ENCODE measurements at places on chromosomes 16 and 17.

- no peak for DNase-seq
Measured at GRCh38 chr16:49019081-49019633, 262.5 kb downstream of the CBLN1 start.

GRCh38 chr17:78421534-78422266, 43.3 kb downstream of the PGS1 start:
- DNase-seq, result peak; percentile 79

GRCh38 chr16:13939821-13940220, 19.9 kb downstream of the ERCC4 start:
- DNase-seq, result no peak

DNA sequence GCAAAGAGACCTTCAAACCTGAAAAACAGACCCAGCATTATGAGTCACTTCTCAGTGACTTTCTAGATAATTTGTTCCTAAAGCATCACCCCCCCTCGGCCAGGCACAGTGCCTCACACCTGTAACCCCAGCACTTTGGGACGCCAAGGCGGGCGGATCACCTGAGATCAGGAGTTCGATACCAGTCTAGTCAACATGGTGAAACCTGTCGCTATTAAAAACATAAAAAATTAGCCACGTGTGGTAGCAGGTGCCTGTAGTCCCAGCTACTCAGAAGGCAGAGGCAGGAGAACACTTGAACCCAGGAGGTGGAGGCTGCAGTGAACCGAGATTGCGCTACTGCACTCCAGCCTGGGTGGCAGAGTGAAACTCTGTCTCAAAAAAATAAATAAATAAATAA, 24.3 kb upstream of the RNPS1 start:
- no peak for DNase-seq

GRCh38 chr16:83973581-83974385, 5.7 kb downstream of the NECAB2 start:
- peak; percentile 43 for DNase-seq

DNA sequence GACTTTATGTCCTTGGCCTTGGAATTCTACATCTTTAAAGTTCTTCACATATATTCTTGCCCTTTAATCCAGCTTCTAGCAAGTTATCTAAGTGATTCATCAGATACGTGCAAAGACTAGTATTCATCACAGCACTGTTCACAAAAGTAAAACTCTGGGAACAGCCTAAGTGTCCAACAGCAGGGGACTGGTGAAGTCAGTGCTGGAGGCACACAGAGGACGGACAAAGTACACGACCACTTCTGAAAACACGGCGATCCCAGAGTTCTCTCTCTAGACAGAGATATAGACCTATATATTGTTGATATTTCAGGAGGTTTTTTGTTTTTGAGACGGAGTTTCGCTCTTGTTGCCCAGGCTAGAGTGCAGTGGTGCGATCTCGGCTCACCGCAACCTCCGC, 12.8 kb downstream of the CTRB1 start:
- no peak for DNase-seq

DNA sequence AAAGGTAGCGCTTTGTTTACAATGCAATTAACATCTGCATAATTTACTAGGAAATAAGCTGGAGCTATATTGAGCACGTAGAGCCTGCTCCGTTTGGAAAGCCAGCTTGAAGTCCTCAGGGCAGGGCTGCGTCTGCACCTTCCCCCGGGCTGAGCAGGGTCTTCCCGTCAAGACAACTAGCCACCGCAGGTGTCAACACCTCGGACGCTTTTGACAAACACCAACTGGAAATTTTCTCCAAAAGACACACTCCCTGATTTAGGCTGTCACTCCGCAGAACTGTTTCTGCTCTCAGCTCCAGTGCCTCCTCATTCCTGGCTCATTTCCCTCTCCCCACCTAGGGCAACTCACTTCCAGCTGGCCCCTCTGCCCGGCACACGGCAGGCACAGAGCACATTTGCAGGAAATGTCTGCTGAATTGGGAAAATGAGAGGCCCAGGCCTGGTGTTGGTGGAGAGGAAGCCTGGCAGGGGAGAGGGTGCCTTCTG, 170.3 kb downstream of the MAF start:
- DNase-seq, result no peak

DNA sequence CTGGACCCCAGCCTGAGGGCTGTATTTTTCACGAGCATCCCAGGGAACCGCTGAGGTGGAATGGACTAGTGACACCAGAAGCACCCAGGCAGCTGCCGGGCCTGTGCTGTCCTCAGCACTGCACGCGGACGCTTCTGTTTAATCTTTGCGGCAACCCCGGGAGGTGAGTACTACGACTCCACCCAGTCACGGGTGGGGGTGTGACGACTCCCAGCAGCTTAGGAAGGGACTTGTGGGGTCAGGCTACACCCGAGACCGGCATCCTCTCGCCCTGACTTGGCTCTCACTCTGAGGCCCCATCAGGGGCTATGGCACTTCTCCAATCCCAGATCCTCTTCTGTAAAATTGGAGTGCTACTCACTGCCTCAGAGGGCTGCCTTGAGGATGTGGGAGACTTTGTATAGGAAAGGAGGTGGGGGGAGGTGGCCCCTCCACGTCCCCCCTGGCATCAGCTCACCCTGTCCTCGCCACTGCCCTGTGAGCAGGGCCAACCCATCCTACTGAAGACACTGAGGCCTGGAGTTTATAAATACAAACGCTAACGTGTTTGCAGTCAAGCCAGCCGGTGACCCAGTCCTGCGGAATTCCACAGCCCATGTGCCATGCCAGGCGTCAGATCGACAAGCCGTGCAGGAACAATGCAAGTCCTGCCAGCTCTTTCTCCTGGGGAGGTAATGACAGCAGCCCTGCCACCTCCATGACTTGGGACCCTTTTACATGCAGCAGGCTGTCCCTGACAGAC, 44.4 kb downstream of the PPL start:
- no peak for DNase-seq

DNA sequence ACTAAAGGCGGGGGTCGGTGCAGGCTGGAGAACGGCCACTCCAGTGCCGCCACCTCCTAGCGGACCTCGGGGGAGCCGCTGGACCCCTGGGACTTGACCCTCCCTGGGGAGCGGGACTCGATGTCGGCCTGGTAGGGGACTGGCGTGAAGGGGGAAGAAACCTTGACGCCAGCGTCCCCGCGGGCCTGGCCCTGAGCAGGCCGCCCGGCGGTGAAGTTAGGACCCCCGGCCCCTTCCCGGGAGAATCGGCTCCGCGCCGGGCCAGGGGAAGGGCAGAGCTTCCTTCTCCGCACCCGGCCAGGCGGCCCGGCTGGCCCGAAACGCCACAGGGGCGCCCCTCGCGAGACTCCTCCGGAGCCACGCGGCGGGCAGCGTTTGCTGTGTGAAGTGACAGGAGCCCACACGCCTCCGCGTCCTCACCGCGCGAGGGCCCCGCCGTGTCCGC, 389 bp downstream of the DUS1L start:
- no peak for DNase-seq

- no peak for DNase-seq
Measured at GRCh38 chr17:11251561-11252107, 10.6 kb downstream of the SHISA6 start.

DNA sequence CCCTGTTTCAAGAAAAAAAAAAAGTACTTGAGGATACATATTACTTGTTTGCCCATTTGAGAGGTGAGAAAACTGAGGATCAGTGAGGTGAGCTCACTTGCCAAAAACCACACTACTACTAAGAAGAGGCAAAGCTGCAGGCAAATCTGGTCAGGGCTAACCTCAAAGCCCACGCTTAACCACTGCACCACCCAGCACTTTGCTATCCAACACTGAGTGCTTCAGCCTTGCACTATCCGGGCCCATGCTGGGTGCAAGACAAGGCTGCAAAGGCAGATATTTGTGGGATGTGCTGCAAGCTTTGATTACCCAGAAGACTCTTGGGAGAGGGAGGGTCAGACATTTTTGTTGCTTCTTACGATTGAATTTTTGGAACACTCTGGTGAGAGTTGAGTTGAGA, 23.6 kb upstream of the NLRP1 start:
- no peak for DNase-seq

DNA sequence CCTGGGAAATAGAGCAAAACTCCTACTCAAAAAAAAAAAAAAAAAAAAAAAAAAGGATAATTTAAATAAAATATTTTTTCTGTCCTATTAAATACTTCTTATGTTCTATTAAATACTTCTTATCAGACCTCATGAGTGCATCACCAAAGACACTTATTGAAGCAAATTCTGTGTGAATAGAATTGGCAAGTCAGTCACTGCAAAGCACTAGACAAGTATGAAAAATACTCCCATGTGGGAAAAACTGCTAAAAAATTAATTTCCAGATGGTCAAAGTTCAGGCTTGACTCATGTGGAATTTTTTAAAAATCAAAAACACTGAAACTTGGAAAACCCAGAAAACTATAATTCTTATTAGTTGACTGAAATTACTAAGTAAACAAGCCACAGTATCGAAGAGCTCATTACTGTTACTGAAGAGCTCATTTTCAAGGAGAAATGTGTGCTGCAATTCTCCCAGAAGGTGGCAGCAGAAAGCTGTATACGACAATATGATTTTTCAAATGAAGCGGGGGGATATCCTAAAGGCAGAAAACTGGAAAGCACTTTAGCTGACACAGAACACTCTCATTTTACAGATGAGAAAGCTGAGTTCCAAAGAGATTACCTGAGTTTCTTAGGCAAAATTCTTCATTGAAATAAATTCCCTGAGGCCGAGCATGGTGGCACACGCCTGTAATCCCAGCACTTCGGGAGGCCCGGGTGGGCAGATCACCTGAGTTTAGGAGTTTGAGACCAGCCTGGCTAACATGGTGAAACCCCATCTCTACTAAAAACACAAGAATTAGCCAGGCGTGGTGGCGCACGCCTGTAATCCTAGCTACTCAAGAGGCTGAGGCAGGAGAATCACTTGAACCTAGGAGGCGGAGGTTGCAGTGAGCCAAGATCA, 15.9 kb upstream of the FBXO47 start:
- no peak for DNase-seq

DNA sequence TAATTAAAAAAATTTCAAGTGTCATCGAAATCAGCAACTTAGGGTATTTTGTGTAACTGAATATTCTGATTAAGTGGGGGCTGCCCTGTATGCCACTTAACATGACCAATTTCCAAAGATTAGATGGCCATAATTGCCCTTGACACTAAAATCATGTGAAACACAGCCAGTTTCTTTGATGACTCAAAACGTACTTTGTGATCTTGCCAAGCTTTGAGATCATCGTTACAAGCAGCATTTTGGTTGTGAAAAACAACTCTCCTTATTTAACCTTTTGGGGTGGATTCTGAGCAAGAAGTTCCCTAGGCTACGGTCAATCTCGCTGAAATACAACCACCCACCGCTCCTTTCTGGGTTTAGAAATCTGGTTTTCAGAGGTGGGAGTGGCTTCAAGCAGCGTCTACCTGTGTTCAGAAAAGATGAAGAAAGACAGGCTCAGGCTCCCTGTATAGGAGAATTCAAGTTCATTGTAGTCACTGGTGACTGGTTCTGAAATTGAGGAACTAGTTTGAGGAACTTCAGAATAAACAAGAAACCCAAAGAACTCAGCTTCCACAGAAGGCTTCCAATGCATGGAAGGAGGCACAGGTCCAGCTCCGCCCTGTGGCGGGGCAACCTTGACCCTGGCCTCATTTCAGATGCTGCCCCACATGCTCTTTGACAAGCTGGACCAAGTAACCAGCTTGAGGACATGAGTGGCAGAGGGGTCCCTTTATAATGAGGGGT, 9.4 kb downstream of the MAP3K14 start:
- no peak for DNase-seq

DNA sequence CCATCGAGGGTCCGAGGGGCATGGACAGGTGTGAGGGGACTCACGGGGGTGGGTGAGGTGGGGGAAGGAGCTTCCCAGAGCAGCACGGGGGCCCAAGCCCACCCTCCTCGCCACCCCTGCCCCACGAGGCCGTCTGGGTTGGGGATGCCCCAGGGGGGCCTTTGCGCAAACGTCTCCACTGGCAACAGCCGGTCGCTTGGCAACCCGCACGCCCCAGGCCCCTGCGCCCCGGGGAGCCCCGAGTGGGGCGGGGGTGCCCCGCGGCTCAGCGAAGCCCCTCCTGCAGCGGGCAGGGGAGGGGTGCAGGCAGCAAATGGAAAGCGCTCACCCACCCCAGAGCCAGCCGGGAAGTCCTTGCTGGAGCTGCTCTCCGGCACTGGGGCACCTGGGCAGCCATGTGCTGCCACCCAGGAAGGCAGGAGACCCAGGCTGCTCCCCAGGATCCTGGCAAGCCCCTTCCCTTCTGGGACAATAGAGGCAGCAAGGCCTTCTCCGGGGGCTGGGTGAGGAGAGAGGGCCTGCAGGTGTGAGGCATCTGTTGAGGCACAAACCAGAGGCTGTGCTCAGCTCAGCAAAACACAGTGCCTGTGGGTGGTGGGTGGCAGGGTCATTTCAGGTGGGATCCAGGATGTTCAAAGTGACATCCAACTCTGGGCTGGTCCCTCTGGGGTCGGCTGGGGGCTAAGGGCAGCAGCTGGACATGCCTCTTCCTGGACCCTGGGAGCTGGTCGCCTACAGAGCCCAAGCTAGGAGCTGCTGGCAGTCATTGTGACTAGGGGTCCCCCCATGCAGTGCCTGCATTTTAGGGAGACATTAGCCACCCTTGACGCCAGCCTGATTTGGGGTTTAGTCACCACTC, 80.9 kb upstream of the CBX4 start:
- no peak for DNase-seq

- DNase-seq, result no peak
Measured at GRCh38 chr16:69890892-69891282, 60.2 kb upstream of the CLEC18A start.

DNA sequence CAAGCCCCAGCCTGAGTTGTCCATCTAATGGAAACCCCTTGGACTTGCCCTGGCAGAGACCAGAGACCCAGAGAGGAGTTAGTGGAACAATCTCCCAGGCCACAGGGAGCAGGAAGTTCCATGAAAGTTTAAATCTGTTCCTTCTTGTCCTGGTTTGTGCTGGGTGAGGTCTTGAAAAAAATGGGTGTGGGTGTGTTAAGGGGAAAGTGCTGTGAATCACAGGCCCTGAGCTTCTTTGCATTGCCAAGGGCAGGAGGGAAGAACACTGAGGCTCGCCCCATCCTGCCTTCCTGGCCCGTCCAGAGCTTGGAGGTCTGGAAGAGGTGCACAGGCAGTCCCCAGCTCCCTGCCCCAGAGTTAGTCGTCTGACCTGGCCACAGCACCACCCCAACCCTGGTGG, 2.3 kb downstream of the ADORA2B start:
- DNase-seq, result no peak

- DNase-seq, result peak; percentile 69
Measured at GRCh38 chr17:78497115-78497540, 80.1 kb downstream of the DNAH17 start.

- DNase-seq, result no peak
Measured at GRCh38 chr16:81586417-81586816, 141.8 kb downstream of the CMIP start.

DNA sequence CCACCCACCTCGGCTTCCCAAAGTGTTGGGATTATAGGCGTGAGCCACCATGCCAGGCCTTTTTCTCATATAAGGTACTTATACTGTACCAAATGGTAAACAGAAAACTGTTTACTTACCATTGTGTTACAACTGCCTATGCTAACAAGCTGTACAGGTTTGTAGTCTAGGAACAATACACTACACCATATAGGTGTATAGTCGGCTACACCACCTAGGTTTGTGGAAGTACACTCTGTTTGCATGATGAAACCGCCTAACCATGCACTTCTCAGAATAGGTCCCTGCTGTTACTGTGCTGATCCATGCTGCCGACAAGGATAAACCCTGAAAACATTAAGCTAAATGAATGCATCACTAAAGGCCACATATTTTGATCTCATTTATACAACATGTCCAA, 18.9 kb downstream of the DNAJA2 start:
- DNase-seq, result no peak
